Bronchial epithelial cell (primary cell): ENCODE measurements at places on chromosomes 13 and 19. TPM values are rescaled to one million over a fixed set of nuclear protein-coding genes. Genes with fewer than 3 reads are reported as not detected.

GRCh38 chr13:101576977-101577376 lies 124.5 kb downstream of the ITGBL1 start:
- DNase-seq: no peak

CEACAM16 gene
- total RNA-seq: not detected in 2 replicates

SLC25A15 gene
- total RNA-seq: 15.2 and 22.1 TPM in 2 replicates

GRCh38 chr19:48921721-48922500 lies 11.6 kb upstream of the DHDH start:
- no peak for DNase-seq

DNA sequence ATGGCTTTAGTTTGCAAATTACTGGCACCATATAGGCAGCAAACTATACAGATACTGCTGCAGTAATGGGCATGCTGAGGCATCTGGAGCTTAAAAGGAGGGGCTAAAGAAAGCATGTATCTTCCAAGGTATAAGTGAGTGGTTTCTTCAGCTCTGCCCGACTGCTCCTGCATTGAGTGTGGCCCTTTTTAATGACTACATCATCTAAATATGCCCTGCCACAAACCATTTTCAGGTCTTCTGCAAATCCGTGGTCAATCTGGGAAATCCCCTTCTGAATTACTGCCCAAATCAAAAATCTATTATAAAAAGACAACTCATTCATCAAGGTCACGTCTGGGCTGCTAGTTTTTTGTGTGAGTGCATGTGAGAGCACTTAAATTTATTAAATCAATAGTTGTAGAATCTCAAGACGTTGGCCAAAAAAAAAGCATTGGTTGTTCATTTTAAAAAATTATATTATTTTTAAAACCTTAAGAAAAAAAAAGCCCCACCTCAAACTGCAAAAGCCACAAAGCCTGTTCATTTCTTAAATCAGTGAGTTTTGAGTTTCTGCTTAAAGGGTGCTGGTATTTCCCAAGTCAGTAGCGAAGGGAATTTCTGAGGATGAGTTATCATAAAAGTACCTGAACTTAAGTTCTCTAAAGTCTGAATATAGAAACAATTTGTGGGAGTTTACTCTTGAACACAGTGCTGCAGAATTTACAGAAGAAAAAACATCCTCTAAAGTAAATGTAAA lies 16.3 kb downstream of the LCP1 start:
- DNase-seq: no peak

MATK gene
- not detected in 2 replicates for total RNA-seq

CASP14 gene
- total RNA-seq: not detected in 2 replicates

DNA sequence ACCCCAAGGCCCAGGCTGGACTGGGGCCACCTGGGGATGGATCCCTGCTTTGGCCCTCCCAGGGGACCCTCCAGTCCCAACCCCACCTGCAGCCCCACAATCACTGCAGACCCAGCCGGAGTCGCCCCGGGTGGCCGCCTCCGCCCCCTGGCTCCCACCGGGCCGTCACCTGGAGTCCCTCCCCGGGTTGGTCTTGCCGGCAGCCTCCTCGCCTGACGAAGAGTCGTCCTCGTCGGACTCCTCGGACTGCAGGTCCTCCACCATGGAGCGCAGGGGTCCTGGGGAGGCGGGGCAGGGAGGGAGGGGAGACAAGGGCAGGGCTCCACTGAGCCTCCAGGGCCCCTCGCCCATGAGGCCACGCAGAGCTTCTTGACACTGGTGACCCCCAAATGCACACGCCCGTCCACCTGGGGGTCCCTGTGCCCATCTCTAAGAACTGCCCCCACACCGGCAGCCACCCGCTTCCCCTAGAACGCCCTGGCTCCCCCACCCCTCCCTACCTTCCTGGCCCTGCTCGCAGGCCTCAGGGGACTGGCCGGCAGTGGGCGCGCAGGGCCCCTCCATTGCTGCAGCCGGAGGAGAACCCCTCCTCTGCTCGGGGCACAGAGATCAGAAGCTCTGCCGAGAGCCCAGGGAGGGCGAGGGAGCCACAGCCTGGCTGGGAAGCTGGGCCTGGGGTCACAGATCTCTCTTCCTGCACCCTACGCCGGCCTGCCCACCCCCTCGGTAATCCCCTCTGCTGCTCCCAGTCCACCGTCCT lies 63.4 kb downstream of the MLLT1 start:
- DNase-seq: no peak

KIR2DL3 gene
- total RNA-seq: not detected in 2 replicates

RFC3 gene
- 2.0 and 3.4 TPM in 2 replicates for total RNA-seq

GRCh38 chr13:20446900-20447299 lies 78.8 kb downstream of the CRYL1 start:
- DNase-seq: no peak

GRCh38 chr19:47228168-47228936 lies 2.6 kb downstream of the BBC3 start:
- DNase-seq: no peak
